ENCODE measurements at places on chromosomes 11 and 22.

GRCh38 chr11:10701982-10702381 lies 8.4 kb upstream of the IRAG1 start:
- DNase-seq, result no peak

- DNase-seq, result no peak
Measured at GRCh38 chr11:5597953-5598352, 1.5 kb downstream of the TRIM6 start.

DNA sequence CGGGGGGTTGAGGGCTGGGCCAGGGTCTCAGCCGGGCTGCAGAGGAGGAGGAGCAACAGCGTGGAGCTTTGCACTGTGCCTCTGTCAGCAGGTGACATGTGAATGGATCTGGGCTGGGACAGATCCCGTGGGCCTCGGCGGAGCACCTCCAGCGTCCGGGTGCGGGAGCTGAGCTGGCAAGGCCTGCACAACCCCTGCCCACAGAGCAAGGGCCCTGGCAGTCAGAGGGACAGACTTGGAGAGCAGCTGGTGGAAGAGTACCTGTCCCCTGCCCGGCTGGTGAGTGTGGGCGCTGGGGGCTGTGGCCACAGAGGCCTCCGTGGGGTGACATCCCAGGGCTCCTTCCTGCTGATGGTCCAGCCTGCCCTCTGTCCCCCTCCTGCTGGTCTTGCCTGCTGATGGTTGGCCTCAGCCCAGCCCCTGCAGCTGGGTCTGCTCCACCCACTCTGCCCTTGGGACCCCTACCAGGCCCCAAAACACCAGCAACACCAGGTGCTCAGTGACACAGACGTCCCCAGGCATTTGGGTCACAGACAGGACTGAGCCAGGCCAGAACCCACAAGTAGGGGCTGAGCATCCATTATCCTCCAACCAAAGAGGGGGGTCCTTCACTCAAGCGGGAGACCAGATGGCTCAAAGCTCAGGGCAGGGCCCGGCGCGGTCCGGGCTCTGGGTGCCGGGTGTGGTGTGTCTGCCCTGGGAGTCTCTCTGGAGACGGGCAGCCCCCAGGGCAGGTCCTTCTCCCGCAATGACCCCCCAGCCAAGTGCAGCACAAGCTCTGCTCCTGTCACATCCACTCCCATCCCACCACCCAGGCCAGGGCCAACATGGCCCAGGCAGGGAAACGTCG lies 3.5 kb downstream of the LRRC56 start:
- no peak for DNase-seq

DNA sequence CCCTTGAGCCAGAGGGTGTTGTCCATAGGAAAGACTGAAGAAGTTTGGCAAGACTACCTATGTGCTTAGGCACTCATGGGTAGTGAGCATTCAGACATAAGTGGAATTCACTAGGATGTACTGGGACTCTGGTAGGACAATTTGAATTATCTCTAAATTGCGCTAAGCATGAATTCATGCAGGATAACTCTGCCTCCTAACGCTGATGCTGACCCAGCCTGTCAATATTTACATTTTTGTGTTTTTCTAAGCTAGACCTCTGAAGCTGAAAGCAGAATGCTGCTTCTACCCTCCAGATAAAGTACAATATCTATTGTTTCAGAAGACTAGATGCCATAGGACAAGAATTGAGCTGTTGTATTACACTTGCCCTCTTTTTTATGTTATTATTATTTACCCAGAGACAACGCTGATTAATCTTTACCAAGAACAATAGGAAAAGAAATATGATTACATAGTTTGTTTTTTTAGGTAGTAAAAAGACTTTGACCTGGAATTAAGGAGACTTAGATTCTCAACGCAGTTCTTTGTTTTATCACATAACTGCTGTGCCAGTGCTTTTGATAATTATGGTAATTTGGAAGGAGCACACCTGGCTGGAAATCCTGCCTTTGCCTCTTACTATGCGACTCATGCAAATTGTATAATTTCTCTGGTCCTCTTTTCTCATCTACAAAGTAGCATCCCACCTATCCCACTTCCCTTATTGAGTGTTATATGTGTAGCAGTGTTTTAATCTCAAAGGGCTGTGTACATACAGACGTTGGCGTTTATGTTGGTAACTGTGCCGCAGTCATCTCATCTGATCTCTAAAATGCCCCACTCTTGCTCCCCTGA lies 21.2 kb upstream of the GRAMD1B start:
- no peak for DNase-seq

GRCh38 chr11:115710980-115711379 lies 206.8 kb upstream of the CADM1 start:
- DNase-seq, result no peak

DNA sequence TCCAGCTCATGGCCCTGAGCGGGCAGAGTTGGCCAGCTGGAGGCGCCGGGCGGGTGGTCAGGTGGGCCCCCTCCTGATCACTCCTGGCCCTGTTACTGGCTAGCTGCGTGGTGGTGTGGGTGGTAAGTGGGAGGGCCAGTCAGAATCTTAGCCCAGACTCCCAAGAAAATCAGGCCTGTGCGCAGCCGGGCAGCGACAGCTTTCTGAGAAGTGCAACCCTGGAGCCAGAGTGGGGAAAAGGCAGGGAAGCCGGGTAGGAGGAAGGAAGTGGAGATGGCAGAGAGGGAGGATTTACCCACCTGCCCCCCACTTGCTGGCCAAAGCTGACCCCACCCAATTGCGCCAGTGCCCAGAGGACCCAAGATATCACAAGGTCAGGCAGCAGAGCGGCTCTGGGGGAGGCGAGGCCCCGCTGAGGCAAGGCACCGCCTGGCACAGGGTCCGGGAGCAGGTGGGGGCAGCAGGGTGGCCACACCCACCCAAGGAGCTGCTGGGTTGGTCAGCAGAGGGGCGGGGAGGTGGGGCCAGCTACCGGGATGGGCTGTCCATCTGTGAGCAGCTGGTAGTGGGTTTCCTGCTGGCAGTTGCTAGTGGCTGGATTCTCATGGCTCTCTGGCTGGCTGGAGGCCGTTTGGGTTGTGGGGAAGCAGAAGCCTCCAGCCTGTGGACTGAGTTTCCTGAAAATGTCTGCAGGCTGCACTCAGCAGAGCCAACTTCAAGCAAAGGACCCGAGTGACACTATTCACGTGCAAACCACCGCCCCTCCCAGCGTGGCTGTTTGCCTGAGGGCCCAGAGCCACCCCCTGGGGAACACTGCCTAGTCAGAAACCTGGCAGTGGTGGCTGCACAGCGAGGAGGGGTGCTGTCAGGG lies 196.4 kb downstream of the IGLL1 start:
- no peak for DNase-seq

GRCh38 chr22:23180893-23181720 lies 798 bp downstream of the BCR start:
- DNase-seq, result peak; percentile 73

DNA sequence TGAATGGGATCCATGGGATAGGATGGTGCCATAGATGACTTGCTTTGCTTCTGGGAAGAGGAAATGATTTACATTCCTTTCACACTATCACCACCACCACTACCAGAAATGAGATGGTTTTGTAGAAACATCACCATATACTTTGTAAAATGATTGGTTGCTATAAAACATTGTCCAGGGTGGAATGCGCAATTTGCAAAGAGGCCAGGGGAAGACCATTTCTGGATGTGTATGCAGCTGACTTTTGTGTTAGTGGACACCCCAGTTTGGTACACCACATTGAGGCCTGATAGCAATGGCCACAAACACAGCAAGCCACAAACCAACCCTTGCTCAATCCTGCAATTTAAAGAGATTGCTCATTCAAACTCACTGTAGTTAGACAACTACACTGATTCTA lies 56.7 kb upstream of the RCN1 start:
- DNase-seq, result no peak

- DNase-seq, result no peak
Measured at GRCh38 chr11:2572491-2573239, 127.1 kb downstream of the KCNQ1OT1 start.

- no peak for DNase-seq
Measured at GRCh38 chr11:47991894-47992293, 11.5 kb downstream of the PTPRJ start.

DNA sequence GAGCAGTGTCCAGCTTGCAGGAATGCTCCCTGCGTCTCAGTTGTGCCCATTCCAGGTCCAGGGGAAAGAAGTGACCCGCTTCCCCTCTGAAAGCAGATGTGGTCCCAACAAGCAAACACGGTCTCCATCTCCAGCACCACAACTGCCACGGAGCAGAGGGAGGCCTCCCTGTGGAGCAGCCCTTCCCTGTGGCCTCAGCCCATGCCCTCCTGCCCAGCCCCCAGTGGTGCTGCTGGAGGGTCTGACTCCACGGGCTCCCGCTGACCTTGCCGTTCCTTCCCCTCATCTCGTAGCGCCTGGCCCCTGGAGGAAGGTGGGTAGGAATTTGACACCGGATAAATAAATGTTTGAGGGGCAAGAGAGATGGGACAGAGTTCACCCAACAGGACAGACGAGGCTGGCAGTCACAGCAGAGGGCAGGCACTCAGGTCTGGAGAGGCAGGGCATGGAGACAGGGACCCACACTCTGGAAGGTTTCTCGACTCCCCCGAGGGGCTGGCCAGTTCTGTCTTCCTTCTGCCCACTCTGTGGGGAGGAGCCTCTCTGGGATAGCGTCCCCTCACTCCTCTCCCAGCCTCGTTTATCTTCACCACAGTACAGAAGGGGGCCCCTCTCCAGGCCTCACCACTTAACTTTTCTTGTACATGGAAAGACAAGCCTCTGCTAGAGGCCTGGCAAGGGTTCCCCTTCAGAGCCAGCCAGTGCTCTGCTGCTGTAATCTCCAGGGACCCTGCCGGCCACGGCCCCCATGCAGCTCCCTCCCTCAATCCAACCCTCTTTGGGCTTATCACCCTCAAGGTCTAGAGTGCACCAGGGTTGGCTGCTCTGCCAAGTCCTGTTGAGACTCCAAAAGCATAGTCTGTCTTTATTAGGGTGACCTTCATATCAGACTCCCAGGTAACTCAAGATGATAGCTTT lies 7.5 kb upstream of the ST3GAL4 start:
- DNase-seq, result no peak

DNA sequence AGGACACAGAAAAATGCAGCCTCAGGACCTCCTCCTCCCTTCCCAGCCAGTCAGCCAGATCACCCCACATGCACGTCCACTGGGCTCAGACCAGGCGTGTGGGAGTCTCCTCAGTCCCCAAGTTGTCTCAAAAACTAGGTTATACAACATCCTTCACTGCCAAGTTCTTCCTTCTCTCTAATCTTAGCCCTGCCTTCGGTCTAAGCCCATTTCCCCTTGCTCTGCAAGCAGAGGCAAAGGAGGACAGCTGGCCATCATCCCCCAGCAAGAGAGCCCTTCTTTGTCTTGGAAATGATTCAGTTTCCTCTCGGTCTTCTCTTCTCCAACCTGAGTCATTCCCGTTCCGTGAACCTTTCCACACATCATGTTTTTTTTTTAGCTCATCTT lies 14.0 kb upstream of the NRGN start:
- DNase-seq, result no peak

GRCh38 chr22:48212727-48213126 lies 1450.3 kb downstream of the TBC1D22A start:
- no peak for DNase-seq

- no peak for DNase-seq
Measured at GRCh38 chr11:22930816-22931594, 70.7 kb upstream of the CCDC179 start.

- DNase-seq, result no peak
Measured at GRCh38 chr11:131943295-131943694, 572.9 kb downstream of the NTM start.

DNA sequence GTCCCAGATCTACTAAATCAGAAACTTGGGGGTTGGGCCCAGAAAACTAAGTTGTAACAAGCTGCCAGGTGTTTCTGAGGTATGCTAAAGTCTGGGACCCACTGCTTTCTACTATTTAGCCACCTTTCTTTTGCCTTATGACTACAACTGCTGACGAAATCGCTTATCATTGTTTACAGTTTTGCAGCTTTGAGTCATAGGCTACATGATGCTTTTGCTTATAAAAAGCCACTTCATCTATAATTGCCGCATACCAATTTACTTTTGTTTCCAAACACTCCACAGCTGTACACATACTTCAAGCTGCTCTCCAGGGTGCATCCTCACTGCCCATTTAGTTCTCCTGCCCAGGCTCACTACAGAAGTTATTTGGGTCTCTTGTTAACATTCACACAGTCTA lies 144.7 kb downstream of the ENTHD1 start:
- DNase-seq, result no peak

GRCh38 chr11:69972351-69972802 lies 105.7 kb upstream of the ANO1 start:
- no peak for DNase-seq

GRCh38 chr22:44535362-44536095 lies 37.5 kb upstream of the RTL6 start:
- no peak for DNase-seq

- DNase-seq, result peak; percentile 84
Measured at GRCh38 chr11:128342511-128343134, 244.7 kb downstream of the ETS1 start.

- no peak for DNase-seq
Measured at GRCh38 chr11:27025312-27025955, 15.2 kb upstream of the BBOX1 start.

DNA sequence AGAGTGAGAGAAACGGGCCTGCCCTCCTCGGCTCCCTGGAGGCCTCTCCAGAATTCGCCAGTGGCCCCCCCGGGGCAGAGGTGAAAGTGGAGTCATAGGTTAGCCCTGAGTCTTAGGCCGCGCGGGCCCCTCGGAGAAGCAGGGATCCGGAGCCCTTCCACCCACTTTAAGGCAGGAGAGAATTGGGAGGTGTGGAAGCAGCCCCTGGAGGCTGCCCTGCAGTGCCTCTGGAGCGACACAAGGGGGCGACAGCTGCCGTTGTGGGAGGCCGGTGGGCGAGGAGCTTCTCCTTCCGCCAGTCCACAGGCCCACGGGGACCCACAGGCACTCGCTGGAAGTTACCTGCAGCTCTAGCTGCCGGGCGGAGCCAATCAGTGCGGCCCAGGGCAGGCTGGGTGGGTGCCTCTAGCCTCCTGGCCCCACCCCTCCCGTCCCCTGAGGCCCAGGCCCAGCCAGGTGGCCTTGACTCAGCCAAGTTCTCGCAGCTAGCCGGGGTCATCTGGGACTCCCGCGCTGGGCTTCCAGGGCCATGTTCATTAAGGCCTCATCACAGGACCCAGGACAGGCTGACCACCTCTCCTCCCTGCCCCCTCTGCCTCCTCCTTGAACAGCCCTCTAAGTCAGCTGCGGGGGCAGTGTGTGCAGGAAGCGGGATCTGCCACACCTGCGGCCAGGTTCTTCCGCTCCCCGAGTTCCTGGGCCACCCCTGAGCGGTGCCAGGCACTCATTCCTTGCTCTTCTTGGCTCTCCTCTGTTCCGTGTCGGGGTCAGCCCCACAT lies 5.0 kb downstream of the DGKZ start:
- DNase-seq, result peak; percentile 91
